ENCODE measurements at places on chromosomes 1 and 21. TPM values are rescaled to one million over a fixed set of nuclear protein-coding genes. Genes with fewer than 3 reads are reported as not detected.

The ASCL5 gene
- not detected for total RNA-seq

The OPRD1 gene
- 0.74 TPM for total RNA-seq

The KPRP gene
- not detected for total RNA-seq

The FBLIM1 gene
- 32.8 TPM for total RNA-seq

The FCRLB gene
- total RNA-seq = 0.68 TPM

The SPRR2F gene
- total RNA-seq = 4.9 TPM

The TTC39A gene
- 64.7 TPM for total RNA-seq

The CGN gene
- 31.6 TPM for total RNA-seq

The CCDC181 gene
- 14.2 TPM for total RNA-seq

The CFHR4 gene
- total RNA-seq = not detected

The ADAM30 gene
- total RNA-seq = 13.1 TPM

The PTGS2 gene
- 0.19 TPM for total RNA-seq

The CLCA4 gene
- 0.63 TPM for total RNA-seq

The CSMD2 gene
- 3.8 TPM for total RNA-seq

The ZSCAN20 gene
- 10.1 TPM for total RNA-seq

The MATN1 gene
- 0.55 TPM for total RNA-seq

The KCNN3 gene
- total RNA-seq = 0.56 TPM

The MX1 gene
- total RNA-seq = 22.7 TPM

The RNU1-4 gene
- under 0.01 TPM for total RNA-seq

The ANXA9 gene
- total RNA-seq = 5.1 TPM

The SFN gene
- total RNA-seq = not detected

The IPP gene
- total RNA-seq = 12.5 TPM

Measured in testis (tissue), 5 donors.